ENCODE measurements at places on chromosomes 7 and 10. TPM values are rescaled to one million over a fixed set of nuclear protein-coding genes. Genes with fewer than 3 reads are reported as not detected.

Gene DLX6
- total RNA-seq: not detected

Gene TMEM270
- not detected for total RNA-seq

Gene TECTB
- total RNA-seq: not detected

Gene TRPV5
- not detected for total RNA-seq

Gene LFNG
- 0.33 TPM for total RNA-seq

Gene LEP
- total RNA-seq: 2.8 TPM

Gene CCL26
- 1.3 TPM for total RNA-seq

Gene PRSS58
- total RNA-seq: not detected

Gene OR2A5
- total RNA-seq: not detected

Gene TSPAN13
- 2.8 TPM for total RNA-seq

Gene FAM25C
- total RNA-seq: not detected

Gene ADAM12
- total RNA-seq: 33.9 TPM

Gene EBF3
- under 0.01 TPM for total RNA-seq

Gene CAV1
- total RNA-seq: 174 TPM

Gene PAX2
- not detected for total RNA-seq

Gene PARD3
- total RNA-seq: 46.4 TPM

Gene SVIL
- total RNA-seq: 60.9 TPM

Gene CBX3
- total RNA-seq: 105 TPM

Gene CCDC172
- total RNA-seq: not detected

Gene EPDR1
- total RNA-seq: 43.4 TPM

Gene PIK3AP1
- 0.17 TPM for total RNA-seq

Gene ZC3HAV1
- total RNA-seq: 24.8 TPM

Gene AOAH
- not detected for total RNA-seq

Gene TMEM139
- not detected for total RNA-seq

Gene C10orf67
- total RNA-seq: under 0.01 TPM

Gene CYP3A5
- 12.4 TPM for total RNA-seq

Gene LRRN3
- 1.8 TPM for total RNA-seq

Gene SOSTDC1
- total RNA-seq: not detected

Gene PTPRN2
- total RNA-seq: 0.77 TPM

Gene ATP5MK
- total RNA-seq: 148 TPM

Gene CFTR
- total RNA-seq: under 0.01 TPM
